ENCODE measurements at places on chromosomes 7 and 10. TPM values are rescaled to one million over a fixed set of nuclear protein-coding genes. Genes with fewer than 3 reads are reported as not detected.

SPDYE2 gene
- total RNA-seq = not detected

GPR141 gene
- total RNA-seq = not detected

PLAC9 gene
- 2.3 TPM for total RNA-seq

MYL10 gene
- total RNA-seq = 0.73 TPM

DNA sequence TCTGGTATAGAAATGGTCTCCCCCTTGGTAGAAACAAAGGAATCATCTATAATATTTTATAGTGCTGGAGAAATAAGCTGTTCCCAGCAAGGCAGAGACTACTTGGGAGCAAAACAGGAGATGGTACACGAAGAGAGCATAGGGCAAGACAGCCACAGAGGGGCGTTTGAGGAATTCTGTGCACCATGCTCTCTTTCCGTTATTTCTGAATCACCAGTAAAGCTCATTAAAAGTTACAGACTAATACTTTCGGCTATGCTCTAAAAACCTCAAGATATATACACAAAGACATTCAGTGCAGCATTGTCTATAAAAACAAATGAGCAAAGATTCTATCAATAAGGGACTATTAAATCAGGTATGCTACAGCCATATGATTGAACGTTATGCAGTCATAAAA, 68.5 kb upstream of the FHIP2A start:
- H3K27ac ChIP-seq = no peak overlapping the region
- H3K27me3 ChIP-seq = no peaks in the 10 kb centered on the region
- H3K36me3 ChIP-seq = no peaks in the 10 kb centered on the region
- H3K4me1 ChIP-seq = peaks cover 16% of the 10 kb centered on the region

DNA sequence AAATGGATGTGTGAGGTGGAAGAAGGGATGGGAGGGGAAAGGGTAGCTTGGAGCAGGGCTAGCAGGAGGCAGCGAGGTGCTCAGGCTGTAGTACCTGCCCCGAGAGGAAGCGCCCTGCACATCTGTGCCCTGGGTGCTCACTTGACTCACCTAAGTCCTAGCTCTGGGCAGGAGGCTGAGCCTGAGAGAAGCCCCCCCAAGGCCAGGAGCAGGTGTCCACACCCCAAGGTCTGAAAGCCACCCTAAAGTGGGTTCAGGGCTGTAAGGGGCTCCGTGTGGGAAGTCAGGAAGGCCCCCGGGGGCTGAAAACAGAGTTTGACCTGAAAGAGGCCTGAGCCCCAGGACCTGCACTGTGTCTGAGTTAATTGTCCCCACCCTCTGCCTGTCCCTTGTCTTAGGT, 95.8 kb upstream of the PODXL start:
- no peaks in the 10 kb centered on the region for H3K27me3 ChIP-seq
- H3K4me3 ChIP-seq = no peak overlapping the region
- DNase-seq = no peak

GRCh38 chr7:132996581-132997242, 85.2 kb downstream of the CHCHD3 start:
- H3K27ac ChIP-seq = no peak overlapping the region
- peaks cover 7% of the 10 kb centered on the region for H3K4me1 ChIP-seq
- H3K36me3 ChIP-seq = no peaks in the 10 kb centered on the region
- H3K4me3 ChIP-seq = no peak overlapping the region
- peak; percentile 21 for DNase-seq

DNA sequence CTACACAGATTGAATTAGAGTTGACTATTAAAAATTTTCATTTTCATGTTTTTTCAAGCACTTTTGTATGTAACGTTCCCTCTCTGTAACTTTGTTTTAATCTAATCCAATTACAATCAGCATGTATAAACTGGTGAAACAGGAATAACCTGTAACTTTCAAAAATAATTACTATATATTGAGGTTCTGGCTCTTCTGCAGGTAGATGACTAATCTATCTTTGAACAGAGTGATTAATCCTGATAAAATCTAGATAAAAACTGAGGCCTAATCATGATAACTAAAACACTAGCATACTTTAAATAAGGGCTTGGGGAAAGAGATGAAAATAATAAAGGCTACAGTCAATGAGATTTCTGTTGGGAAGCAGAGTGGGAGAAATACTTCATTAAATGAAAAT, 101.6 kb upstream of the KCND2 start:
- H3K27me3 ChIP-seq = no peaks in the 10 kb centered on the region
- no peak overlapping the region for H3K27ac ChIP-seq
- no peaks in the 10 kb centered on the region for H3K36me3 ChIP-seq
- H3K4me1 ChIP-seq = no peaks in the 10 kb centered on the region
- no peak overlapping the region for H3K4me3 ChIP-seq

All from astrocyte (in vitro differentiated cells and primary cell).